ENCODE measurements at places on chromosomes 1 and 21. TPM values are rescaled to one million over a fixed set of nuclear protein-coding genes. Genes with fewer than 3 reads are reported as not detected.

Gene UBL4B
- total RNA-seq = not detected

GRCh38 chr1:213507472-213508223, 456.6 kb downstream of the RPS6KC1 start:
- peaks cover 11% of the 10 kb centered on the region for H3K36me3 ChIP-seq
- H3K4me3 ChIP-seq = no peak overlapping the region
- H3K4me1 ChIP-seq = no peaks in the 10 kb centered on the region
- no peak overlapping the region for H3K27ac ChIP-seq

DNA sequence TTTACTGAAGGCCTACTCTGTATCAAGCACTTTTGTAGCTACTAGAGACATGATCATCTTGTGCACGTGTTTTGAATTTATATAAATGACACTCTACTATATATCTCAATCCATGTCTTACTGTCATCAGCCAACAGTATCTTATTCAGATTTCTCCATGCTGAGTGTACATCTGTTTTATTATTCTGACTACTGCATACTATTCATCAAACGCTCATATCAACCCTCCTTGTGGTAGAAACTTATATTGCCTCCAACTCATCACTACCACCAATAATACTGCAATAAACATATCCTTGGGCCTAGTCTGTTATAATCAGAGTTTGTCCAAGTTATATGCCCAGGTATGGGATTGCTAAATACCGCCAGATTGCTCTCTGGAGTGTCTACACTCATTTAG, 81.6 kb upstream of the IRF2BP2 start:
- DNase-seq = no peak
- H3K27me3 ChIP-seq = peaks cover 2% of the 10 kb centered on the region
- no peaks in the 10 kb centered on the region for H3K36me3 ChIP-seq

- H3K4me3 ChIP-seq = no peak overlapping the region
- no peaks in the 10 kb centered on the region for H3K36me3 ChIP-seq
- H3K27me3 ChIP-seq = peaks cover 6% of the 10 kb centered on the region
- no peak for DNase-seq
Measured at GRCh38 chr1:40305451-40305850, 11.6 kb downstream of the COL9A2 start.

DNA sequence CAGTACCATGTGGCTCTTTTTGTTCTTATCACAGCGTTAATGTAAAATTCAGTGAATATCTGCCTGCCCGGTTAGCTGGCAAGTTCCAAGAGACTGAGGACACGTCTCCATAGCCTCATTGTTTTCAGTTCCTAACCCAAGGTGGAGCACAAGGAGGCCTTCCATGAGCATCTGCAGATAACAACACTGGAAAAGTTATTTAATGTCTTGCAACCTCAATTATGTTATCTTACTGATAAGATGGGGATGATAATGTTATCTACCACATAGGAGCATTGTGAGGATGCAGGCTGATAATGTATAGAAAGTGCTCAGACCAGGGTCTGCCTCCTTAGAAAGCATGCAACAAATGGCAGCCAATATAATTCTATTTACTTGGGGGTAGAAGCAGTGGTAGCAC, 109.6 kb upstream of the DNAH14 start:
- H3K27me3 ChIP-seq = no peaks in the 10 kb centered on the region
- peaks cover 5% of the 10 kb centered on the region for H3K36me3 ChIP-seq
- no peak for DNase-seq
- no peak overlapping the region for H3K27ac ChIP-seq

GRCh38 chr1:205270764-205271163, 43.0 kb downstream of the TMCC2 start:
- H3K4me1 ChIP-seq = peaks cover 22% of the 10 kb centered on the region
- peak overlapping the region; percentile 62 for H3K27ac ChIP-seq
- H3K4me3 ChIP-seq = no peak overlapping the region
- peaks cover 5% of the 10 kb centered on the region for H3K27me3 ChIP-seq
- no peaks in the 10 kb centered on the region for H3K36me3 ChIP-seq

Data from glutamatergic neuron (in vitro differentiated cells).